ENCODE measurements at places on chromosomes 2 and 18. TPM values are rescaled to one million over a fixed set of nuclear protein-coding genes. Genes with fewer than 3 reads are reported as not detected.

DNA sequence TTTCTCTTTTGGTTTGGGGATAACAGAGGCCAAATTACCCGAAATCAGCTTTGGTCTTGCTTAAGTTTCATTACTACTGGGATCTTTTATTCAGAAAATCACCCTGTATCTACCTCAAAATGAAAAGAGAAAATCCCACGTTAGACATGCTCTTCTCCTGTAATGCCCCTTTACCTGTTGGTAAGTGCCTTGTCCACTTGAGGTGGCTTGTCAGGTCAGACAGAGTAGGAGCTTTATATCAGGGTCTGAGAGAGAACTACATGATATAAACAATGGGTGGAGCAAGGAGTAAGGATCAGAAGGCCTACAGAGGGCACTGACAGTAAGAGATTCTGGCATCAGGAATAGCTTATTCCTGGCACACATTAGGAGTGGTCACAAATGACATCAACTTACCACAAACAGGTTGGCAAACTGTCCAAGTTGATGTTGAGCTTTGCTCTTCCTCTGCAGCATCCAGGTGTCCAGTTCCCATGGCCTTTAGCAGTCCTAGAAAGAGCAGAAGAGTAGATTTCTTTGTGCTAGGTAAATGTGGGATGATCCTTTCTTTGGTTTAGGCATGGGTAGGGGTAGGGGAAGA, at the start of gene REG1B:
TSS of gene REG1B (minus strand) at position 209 of the 580 bp plus-strand sequence. CDS start 381 bp downstream, outside the sequence.
- DNase-seq, result no peak

- peak; percentile 44 for DNase-seq
Measured at GRCh38 chr2:88753833-88754584, 62.5 kb downstream of the RPIA start.

DNA sequence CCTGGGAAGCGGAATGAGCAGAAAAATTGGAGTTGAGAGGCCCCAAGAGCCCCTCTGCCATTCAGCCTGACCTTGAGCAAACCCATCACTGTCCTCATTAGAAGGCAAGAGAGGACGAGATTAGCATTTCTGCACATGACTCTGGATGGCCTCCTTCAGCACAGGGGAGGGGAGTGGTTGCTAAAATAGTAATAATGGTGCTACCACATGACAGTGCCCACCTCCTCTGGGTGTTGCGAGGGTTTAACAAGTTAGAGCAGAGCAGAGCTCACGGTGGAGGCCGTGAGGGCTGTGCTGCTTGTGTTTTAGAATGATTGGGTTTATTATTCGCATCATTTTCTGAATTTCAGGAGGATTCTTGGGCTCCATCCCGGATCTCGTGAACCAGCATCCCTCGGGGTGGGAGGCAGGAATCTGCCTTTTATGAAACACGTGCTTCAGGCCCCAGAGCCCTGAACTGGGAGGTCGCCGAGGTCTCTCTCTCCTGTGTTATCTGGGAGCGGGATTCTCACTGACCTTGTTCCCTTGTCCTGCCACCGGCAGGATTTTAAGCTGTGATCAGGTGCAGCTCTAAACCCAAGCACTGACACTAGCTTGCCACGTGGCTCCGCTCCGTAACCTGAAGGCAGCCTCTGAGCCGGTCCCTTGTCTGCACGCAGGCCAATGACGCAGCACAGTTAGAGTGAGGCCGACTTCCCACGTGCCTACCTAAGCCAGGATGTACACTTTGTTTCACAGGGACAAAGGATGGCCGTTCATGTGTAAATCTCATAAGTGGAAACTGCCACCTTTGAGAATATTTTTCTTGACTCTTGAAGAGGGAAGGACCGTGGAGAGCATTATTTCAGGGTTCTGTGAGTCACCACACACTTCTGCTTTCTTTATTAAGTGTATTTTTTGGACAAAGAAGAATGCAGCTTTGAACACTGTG, 142.3 kb downstream of the ACOXL start:
- no peak for DNase-seq

GRCh38 chr2:134736167-134736880, 17.5 kb upstream of the TMEM163 start:
- DNase-seq, result peak; percentile 69

GRCh38 chr2:129229830-129230441, 749.5 kb upstream of the RAB6C start:
- DNase-seq, result peak; percentile 10

DNA sequence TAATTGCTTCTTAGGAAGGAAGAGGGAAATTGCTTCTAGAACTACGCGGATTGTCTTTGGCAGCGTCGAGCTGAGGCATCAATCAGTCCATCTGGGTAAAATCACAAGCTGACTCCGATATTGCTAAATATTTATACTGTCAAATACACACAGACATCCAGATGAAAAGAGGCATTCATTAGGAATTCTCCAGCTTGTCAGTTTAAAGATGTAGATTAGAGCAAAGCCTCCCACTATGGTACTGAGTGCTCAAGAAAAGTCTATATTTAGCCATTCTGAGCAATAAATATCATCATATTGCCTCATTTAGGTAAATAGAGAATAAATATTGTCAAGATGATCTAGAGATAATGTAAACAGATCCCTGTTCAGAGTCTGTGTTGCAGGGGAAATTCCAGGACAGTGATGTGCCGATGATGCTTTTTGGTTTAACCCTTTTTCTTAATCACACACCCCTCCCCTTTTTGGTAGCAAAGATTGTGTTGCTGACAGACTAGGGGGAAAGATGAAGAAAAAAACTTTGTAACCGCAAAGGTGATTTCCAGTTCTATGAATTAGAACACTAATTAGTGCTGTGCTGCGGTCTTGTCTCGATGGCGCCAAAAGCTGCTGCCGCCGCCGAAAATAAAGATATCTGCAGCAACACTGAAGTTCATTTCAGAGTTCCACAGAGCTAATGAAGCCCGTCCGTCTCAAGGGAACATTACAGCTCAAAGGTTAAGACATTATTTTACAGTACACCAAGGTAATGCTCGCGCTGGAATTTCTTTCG, 171.8 kb downstream of the PTGR3 start:
- no peak for DNase-seq

DNA sequence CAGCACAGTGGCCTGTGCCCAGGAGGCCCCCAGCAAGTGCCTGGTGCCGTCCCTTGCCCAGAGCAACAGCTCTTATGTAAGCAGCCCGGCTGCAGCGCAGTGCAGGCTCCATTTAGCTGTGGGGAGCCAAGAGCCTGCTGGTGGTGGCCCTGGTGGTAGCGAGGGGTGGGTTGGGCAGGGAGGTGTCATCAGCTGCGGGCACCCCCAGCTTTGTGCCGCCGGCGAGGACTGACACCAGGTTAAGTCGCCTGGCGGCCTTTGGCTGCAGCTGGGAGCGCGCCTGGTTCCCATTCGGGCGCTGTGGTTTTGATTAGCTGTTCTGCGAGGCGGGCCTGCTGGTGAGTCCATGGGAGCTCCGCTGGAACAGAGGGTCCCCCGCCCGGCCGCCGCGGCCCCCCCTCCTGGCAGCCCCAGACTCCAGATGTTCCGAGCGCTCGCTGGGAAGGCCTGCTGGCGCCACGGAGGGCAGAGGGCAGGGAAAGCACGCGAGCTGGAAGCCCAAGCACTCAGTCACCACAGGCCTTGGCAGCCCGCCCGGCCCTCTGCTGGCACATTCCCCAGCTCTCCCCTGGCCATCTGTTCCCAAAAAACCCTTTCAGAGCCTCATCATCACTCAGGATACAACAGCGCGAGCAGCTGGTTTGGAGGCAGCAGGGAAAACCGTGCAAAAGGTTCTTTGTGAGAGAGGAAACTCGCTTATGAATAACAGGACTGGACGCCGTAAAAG, 18.4 kb downstream of the ATOH8 start:
- peak; percentile 81 for DNase-seq

GRCh38 chr2:10591207-10591606, 98.6 kb downstream of the NOL10 start:
- no peak for DNase-seq

DNA sequence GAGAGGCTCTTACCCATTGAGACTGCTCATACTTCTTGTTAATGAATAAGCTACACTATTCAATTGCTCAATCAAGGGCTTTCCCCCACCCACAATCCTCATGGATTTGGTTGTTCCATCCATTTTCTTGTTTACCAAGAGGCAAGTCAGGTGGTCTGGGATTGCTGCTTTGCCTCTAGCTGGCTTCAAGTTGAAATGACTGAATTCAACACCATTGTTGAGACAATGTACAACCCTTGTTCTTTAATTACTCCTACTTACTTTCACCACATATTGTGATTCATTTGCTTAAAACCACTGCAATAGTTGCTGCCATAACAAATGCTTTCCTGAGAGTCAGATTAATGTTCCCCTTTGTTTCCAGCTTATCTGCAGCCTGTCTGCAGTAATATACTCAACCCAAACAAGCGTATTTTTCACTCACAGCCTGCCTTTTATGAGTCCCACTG, 532.2 kb downstream of the RIT2 start:
- no peak for DNase-seq

DNA sequence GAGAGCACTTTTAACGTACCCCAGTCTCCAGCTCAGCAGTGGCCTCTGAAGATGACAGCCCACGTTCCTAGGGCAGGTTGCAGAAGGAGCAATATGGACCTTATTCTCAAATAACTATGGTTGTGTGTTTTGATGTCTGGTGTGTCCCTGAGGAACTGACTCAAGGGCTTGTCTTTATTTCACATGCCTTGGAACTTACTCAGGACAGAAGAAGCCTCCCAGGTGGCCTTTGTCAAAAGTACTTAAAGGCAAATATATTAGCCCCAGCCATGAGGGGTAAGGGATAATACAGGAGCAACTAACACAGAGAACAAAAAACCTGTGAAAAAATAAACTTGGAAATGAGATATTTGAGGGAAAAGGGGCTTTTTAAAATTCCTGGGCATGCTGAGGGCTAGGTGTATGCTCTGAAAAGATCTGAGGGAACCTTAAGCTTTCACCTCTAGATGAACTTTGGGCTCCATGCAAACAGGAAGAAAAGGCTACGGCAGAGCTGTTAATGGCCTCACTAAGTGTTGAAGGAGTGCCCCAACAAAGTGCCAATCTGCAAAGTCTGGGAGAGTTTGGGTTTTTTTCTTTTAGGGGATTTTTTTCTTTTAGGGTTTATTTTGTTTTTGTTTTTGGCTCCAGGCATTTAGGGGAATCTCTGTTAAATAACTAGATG, 40.3 kb downstream of the SRBD1 start:
- no peak for DNase-seq

- DNase-seq, result no peak
Measured at GRCh38 chr2:105879803-105880300, 135.1 kb downstream of the NCK2 start.

DNA sequence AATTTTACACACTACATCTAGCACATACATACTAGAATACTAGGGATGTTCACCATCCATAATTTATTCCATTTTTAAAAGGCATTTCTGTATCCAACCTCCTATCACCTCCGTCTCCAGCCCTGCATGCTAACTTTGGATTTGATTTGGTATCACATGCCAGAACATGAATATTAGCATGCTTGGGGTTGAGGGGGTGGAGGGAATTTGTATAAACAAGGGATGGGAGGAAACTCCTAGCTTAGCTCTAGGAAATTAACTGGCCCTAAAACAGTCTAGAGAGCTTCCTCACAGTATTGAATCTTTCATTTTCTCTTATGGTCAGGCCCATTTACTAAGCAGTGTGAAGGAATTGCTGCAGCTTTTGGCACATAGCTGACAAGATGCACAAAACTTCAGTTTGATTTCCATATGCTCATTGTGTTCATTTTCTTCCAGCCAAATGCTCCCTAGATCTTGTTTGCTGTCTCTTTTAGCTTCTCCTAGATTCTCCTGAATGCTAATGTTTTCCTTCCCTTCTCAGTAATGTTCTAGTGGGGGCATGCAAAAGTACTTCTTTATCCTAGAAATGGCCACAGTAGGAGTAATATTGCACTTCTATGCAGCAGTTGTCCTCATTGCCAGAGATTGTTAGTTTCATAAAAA, 135.2 kb downstream of the VWC2L start:
- DNase-seq, result peak; percentile 73

GRCh38 chr2:203982276-203982675, 45.7 kb downstream of the ICOS start:
- DNase-seq, result no peak

- DNase-seq, result no peak
Measured at GRCh38 chr2:171541202-171541887, 19.1 kb downstream of the CYBRD1 start.

GRCh38 chr2:60867848-60868247, 13.5 kb upstream of the REL start:
- no peak for DNase-seq

DNA sequence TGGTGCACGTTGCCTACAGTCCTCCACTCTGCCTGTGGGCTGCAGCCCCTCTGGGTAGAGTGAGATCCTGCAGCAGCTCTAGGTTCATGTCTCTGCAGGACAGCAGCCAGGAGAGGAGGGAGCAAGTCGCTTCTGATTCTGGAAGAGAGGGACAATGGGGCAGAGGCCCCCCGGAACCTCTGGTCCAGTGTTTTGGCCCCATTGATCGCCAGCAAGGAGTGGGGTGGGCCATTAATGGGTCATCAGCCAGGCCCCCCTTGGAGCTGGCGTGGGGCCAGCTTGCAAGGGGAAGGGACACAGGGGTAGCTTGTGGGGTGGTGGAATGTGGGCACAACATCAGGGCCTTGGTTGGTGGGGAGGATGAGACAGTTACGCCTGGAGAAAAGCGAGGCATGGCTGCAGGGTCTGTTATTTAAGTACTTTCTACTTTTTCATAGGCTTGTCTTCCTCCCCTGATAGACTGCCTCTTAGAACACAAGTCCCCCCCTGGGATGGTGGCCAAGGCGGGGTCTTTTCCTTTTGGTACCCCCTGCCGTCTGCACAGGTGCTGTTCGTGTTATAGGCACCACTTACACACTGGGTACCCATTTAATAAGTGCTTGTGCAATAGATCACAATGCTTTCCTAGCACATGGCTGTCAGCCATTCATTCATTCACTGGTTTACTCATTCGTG, 44.6 kb downstream of the INHBB start:
- no peak for DNase-seq

- no peak for DNase-seq
Measured at GRCh38 chr18:1542230-1542774, 637.6 kb downstream of the ADCYAP1 start.

GRCh38 chr2:231680992-231681852, 27.1 kb upstream of the PTMA start:
- DNase-seq, result no peak

DNA sequence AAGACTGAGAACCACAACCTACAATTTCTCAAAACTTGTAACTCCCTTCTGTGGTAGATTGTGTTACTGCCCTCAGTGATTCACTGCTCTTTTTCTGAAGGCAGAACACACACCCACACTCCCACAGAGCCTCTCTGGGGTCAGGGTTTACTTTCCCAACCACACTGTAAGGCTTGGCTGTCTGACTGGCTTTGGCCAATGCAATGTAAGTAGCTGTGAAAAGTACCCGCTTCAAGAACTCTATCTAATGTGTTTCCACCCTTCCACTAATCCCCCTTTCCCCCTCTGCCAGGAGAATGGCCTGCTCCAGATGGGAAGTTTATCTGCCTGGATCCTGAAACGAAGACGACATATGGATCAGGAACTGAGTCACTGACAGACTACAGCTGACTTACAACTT, 222.7 kb downstream of the CDH2 start:
- DNase-seq, result peak; percentile 29

C2orf92 gene
- 0.26 TPM for total RNA-seq

SERPINB2 gene
- 64.6 TPM for total RNA-seq

IL1B gene
- total RNA-seq, result 41.0 TPM

REG3G gene
- total RNA-seq, result not detected

TCF7L1 gene
- 1.9 TPM for total RNA-seq

MRO gene
- not detected for total RNA-seq

FBXO36 gene
- 3.4 TPM for total RNA-seq

C1QL2 gene
- total RNA-seq, result not detected

ANKRD62 gene
- 0.13 TPM for total RNA-seq

LHCGR gene
- total RNA-seq, result not detected
